Motor neuron (in vitro differentiated cells): ENCODE measurements at places on chromosomes 12 and 14. TPM values are rescaled to one million over a fixed set of nuclear protein-coding genes. Genes with fewer than 3 reads are reported as not detected.

CD69 gene
- 0.87 and 2.2 TPM in 2 replicates for total RNA-seq

DNA sequence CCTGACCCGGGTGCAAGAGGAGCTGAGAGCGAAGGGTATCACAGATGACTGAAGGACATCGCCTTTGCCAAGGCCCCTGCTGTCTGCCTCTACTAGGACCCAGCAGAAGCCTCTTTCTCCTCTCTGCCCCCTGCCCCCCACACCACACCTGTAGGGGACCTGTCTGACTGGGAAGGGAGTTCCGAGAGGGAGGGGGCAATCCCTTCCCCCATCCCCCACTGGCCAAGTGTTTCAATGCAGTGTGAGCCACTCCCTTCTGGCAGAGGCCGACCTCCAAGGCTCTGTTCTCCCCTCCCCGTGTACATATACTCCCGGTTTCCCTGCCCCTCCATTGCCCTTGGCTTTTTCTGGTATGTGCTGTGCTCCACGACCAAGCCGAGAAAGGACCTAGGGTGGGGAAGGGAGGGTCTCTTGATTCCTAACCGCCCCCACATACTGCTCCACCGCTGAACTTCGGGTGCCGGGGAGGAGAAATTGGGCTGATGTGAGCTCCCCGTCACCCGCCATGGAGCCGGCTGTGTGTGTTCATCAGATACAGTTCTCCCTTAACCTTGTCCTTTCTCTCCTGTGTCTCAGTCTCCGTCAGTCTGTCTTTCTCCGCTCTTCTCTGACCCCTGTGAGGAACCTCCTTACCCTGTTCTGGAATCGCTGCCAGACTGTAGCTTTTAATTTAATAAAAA lies 2.0 kb upstream of the ARHGEF25 start:
- no peak for ATAC-seq

DNA sequence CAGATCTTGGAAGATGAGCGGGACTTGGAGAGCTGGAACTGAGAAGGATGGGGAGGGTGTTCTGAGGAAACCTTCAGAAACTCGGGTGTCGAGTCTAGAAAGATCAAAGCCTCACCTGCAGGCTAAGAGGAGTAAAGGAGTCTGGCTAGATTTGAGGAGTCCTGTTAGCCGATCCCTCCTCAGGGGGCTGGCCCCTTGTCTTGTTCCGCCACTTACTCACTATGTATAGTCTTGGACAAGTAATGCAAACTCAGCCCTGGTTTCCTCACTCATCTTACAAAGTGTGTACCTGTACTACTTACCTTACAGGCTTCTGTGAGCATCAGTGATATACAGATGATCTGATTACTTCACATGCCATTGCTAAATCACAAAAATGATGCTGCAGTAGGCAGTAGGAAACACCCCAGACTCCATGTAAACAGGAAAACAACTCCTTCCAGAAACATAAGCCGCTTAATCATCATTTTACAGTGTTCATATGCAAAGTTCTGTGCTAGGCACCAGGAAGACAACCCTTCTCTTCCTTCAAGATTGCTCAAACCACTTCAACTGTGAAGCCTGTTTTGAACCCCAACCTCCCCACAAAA lies 2.0 kb upstream of the SPTLC2 start:
- ATAC-seq = no peak

DNA sequence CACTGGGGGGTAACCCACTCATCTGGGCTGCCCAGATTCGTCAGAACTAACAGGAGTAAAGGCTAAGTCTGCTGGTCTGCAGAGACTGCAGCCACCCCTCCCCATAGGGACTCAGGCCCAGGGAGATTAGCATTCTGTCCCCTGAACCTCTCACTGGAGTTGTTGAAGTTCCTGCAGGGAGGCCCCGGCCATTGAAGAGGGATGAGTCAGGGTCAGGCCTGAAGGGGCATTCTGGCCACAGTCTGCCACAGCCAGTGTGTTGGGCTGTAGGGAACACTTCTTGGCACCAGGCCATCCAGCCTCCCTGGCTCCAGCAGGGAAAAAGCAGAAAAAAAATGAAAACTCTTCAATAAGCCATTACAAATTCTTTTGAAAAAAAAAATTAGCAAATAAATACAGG lies 35.3 kb downstream of the KLRK1 start:
- ATAC-seq = peak; percentile 93

GRCh38 chr14:33777681-33778080 lies 173.2 kb downstream of the EGLN3 start:
- no peak for ATAC-seq

DNA sequence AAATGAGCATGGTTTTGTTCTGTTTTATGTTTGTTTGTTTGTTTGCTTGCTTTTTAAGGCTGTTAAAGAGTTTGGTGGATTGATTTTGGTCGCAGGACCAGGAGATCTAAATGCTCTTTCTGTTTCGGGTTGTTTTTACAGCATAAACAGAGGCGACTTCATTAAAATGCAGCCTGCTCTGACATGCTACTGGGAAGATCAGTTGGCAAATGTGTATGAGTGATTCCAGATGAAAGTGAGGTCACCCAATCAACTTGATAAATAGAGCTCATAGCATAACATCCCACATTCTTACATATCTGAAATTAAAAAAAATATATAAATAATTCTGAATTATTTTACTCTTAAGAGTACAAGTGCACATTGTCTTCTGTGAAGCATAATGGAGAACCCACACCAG lies 947.7 kb downstream of the GALC start:
- no peak for ATAC-seq

GRCh38 chr14:71013551-71014192 lies 106.4 kb downstream of the PCNX1 start:
- ATAC-seq = no peak

- ATAC-seq = no peak
Observed at GRCh38 chr12:77354766-77355362, 289.5 kb upstream of the E2F7 start.

DNA sequence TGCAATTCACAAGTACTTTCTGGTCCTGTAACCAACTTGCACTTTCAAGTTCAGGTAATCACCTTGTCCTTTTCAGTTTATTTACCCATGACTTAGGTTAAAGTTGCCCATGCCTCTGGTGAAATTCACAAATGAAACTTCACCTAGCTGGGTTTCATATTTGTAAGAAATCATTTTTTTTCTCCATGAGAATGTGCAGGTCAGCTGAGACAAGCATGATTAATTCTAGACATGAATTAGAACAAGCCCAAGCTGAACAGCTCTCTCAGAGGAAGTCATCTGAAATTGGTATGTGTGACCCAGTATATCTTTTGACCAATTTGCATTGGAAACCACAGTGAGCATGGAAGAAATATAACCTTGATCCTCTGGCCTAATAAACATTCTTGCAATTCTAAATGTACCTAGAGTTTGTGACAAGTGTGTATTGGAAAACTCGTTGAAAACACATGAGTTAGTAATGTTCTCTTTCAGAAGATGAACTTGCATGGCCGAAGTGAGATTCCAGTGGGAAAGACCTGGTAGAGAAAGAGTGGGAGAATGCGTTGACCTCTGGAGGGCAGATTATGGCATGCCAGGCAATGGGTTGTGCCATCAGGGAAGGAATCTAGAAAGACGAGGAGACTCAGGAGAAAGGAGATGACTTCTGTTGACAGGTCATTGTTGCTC lies 486.5 kb downstream of the ZFP36L1 start:
- no peak for ATAC-seq
